ENCODE measurements at places on chromosomes 5 and 9.

- no peak for DNase-seq
These were observed 11.0 kb upstream of the SH3RF2 start for GRCh38 chr5:145925353-145925752.

DNA sequence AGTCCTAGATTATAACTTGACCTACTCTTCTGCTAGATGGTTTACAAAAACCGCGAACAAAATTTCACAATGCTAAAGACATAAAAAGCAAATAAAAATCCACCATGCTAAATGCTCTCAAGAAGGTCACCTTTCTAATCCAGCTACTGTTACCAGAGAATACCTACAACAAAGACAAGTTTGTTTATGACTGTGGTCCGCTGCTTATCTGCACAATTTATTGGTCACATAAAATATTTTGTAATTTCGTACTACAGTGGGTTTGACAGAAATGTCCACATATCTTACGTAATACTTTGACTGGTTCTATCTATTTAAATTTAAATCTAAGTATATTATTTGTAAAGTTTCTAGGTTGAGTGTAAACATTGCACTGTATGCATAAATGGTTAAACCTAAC, 257.6 kb upstream of the ZNF608 start:
- no peak for DNase-seq

DNA sequence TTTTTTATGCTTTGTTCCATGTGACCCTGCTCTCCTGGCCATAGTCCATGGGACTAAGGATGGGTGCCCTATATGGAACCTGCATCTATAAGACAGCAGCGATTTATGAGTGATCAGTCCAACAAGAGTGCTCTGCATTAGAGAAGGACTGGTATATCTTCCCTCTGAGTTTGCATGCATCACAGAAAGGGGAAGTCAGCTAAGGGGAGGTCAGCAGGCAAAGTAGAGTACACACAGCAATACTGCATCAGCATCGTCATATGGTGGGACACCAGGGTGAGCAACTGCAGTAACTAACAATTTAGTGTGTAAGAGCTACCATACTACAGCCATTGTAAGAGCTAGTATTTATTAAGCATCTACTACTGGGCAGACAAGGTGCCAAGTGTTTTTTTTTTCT, 311.3 kb downstream of the NDUFS4 start:
- no peak for DNase-seq

GRCh38 chr5:141172381-141173204, at the start of gene PCDHB7:
Gene PCDHB7 (plus strand): TSS chr5:141172644. CDS start chr5:141172836, 192 bp downstream.
- DNase-seq, result peak; percentile 33

- no peak for DNase-seq
These were observed 302.4 kb downstream of the MAT2B start for GRCh38 chr5:163807781-163808180.

DNA sequence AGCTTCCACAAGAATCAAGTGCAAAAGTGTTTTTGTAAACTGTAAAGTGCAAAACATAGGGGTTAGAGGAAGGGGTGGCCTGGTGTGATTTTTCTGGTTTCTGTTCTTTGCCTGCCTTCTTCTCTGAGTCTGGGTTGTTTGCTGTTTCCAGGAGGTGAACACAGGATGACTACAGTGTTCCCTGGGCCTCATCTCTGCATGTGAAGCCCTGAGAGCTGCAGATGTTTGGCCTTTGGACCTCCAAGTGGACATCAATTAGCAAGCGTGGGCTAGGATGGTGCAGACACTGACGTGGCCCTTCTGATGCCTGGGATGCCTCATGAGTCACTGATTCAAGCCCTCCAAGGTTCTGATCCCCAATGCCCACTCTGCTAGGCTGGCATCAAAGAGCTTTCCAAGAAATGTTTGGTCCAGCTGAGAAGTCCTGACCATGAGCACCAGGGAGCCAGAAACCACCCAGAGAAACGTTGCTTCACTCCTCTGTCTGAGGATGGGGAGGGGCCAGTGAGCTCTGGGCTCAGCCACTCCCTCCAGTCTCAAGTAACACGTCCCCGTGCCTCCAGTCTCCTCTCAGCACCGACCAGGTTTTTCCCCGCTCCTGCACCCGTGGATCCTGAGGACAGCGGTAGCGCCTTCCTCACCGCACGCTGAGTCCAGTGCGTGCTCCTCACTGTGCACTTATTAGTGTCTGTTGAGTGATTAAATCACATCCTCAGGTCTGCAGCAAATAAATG, 7.6 kb downstream of the IL9 start:
- DNase-seq, result no peak

- DNase-seq, result no peak
These were observed 687.6 kb downstream of the CETN3 start for GRCh38 chr5:89721931-89722330.

- no peak for DNase-seq
These were observed 15.9 kb downstream of the CYSTM1 start for GRCh38 chr5:140190872-140191218.

Data from stimulated activated CD4-positive, alpha-beta T cell treated with anti-CD3 and anti-CD28 coated beads, Interleukin-15, amount 100 ng/mL, for 24 hours (primary cell).